ENCODE measurements at places on chromosomes 4 and X. TPM values are rescaled to one million over a fixed set of nuclear protein-coding genes. Genes with fewer than 3 reads are reported as not detected.
A peak's percentile ranks its signal among the peaks of the same experiment; 100 is the strongest.

ENAM gene
- 7.2 TPM for polyA plus RNA-seq

SLC9B1 gene
- polyA plus RNA-seq: 4.4 TPM

DNA sequence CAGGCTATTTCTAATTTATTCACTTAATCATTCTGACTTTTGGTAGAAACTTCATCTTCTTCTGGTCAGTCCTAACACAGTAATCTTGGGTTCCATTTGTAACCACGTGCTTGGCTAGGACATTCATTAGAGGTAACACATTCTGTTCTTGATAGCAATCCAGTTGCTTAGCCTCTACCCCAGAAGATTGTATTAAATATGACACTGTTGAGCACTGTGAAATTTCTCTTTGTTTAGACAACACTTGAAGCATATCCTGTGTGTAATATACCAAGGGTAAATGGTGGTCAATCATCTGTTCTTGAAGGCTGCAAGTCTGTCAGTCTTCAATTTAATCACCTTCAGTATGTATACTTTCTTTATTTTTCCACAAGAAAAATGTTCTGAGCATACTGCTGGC, 523.0 kb downstream of the ANKRD50 start:
- no peak for DNase-seq

DNA sequence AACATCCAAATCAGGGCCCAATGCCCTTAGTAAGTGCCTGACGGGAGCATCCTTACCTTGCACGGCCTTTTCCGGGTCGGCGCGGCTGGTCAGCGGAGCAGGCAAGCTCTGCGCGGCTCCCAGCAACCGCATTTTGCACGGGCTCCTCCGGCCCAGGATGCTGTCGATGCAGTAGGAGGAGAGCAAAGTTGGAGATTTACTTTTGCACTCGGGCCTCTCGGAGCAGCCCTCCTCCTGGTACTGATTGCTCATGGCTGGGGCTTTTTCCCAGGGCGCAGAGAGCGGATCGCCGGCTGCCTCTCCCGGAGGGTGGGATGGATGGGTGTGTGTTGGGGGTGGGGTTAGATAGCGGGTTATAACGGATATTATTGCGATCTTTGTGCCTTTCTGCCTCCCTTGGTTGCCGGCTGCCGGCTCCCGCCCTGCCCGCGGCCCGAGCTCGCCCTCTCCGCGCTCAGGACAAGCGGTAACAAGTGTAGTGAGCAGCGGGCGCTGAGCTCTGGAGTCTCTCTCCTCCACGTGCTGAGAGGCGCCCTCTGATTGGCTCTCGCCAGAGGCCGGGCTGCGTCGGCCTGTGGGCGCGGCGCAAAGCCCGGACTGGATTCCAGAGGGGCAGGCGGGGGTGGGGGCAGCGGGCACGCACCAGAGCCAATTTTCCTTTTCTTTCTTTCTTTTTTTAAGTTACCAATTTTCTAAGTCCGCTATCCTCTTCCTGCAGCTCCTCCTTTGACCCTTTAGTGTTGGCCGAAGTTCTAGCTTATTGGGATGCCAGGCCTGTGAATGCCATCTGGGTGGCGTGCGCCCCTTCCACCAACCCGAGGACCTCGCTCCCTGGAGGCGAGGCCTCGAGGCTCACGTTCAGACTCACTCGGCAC, at the start of gene ARX:
Gene ARX (minus strand): TSS at position 480 of the 875 bp plus-strand sequence. CDS start 228 bp downstream, at position 252.
- peak; percentile 46 for DNase-seq

- DNase-seq: no peak
These were observed 266.1 kb downstream of the GRIA3 start for GRCh38 chrX:123450222-123450621.

DNA sequence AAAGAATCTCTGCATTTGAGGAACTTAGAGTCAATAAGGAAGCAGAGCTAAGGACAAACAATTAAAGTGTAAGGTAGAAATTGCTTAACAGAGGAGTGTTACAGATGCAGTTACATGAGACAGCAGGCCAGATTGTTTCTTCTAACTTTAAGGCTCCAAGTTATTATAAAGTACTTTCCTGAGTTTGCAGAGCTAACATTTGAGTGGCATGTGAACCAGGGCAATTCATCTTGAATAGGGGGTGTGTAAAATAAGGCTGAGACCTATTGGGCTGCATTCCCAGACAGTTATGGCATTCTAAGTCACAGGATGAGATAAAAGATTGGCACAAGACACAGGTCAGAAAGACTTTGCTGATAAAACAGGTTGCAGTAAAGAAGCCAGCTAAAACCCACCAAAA, 7.6 kb upstream of the LNX1 start:
- no peak for DNase-seq

DNA sequence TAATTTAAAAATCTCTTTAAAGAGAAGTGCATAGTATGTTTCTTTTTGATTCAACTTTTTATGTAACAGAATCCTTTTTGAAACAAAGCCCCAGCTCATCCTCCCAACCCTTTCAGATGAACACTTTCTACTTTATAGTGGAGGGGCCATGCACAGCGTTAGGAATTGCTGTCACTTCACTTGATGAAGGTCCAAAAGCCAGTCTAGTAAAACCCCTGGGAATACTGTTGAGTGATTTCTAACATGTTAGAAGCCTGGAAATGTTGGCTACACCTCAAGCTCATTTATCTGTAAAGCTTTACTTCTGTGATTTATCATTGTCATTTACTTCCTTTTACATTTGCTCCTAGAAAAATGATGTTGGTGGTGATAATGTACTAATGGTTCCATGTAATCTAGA, 1608.9 kb upstream of the TENM3 start:
- DNase-seq: no peak
